ENCODE measurements at places on chromosomes 11 and 22.
A peak's percentile ranks its signal among the peaks of the same experiment; 100 is the strongest.

DNA sequence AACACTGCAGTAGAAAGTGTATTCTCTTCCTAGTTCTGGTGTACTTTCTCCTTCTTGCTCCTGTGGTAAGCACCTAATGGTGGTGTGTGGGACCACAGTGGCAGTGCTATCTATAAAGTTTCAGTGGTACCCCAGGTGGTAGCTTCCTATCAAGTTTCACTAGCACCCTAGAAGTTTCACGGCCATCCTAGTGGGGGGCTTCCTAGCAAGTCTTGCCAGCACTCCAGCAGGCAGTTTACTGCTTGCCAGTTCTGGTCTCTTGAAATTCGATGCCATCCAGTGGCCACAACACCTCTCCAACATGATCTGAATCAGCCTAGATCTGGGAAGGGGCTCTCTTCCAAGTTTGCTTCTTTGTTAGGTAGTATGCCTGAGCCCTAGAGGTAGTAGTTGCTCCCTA, 229.6 kb downstream of the SWAP70 start:
- no peak for DNase-seq

- no peak for DNase-seq
Observed at GRCh38 chr11:12675951-12676711, 1.9 kb downstream of the TEAD1 start.

GRCh38 chr11:15099267-15099666, 15.5 kb upstream of the INSC start:
- no peak for DNase-seq

DNA sequence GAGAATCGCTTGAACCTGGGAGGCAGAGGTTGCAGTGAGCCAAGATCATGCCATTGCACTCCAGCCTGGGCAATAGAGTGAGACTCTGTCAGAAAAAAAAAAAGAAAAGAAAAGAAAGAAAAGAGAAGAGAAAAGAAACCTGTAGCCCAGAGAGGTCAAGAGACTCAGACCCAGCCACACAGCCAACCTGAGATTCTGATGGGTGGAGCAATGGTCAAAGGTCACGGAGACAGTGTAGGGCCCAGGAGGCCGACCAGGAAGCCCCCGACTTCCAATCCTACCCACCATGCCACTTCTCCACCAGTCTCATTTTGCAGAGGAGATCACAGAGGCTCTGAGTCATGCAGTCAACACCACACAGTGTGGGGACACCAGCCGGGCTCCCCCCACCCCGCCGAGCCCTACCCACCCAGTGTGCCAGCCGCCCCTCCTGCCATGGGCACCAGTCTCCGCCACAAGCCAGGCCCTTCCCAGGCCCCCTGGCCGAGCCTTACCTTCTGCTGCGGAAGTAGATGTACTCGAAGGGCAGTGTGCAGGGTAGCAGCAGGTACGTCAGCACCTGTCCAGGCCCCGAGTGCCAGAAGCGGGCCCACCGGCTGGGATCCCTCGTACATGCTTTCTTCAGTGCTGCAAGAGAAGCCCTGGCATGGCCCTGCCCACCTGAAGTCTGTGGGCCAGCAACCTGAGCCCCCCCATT, 7.9 kb downstream of the PNPLA5 start:
- DNase-seq, result no peak

- no peak for DNase-seq
Observed at GRCh38 chr11:75766443-75767227, 1.9 kb upstream of the DGAT2 start.

DNA sequence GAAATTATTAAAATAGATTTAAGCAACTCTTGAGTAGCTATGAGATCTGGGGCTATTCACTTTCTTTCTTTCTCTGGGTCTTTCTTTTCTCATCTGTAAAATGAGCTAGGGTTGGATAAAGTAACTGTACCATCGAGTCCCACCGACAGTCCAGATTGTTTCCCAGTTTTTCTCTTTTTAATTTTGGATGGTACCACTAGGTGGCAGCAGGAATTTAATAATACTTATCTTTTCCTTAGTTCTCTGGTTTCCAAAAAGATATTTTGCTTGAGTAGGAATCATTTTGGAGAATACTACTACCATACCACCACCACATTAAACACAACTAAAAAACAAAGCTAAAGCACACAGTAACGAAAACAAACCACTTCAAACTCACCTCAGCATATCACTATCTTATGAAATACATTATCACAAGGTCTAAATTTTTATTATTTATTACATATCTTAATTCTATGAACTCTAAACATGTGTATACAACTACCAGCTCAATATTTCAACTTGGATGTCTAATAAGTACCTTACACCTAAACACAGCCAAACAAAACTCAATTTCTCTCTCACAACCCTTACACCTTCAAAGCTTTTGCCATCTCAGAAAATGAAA, 584.0 kb downstream of the KCNA4 start:
- no peak for DNase-seq

DNA sequence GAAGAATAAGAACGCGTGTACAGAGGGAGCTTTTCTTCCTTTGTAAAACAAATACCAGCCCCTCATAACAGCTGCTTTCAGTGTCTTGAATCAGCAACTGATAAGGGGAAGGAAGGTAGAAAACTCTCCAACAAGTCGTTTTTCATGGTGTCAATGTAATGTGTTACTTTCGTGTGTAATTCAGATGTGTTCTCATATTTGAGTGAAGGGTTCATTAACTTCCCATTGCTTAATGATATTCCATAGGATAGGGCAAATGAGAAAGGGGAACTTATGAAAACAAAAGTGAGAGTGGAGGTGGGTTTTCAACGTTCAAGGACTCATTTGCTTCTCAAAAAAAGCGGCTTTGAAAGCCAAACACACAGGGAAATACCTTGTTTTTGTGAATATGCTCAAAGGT, 452.1 kb downstream of the NTM start:
- no peak for DNase-seq

DNA sequence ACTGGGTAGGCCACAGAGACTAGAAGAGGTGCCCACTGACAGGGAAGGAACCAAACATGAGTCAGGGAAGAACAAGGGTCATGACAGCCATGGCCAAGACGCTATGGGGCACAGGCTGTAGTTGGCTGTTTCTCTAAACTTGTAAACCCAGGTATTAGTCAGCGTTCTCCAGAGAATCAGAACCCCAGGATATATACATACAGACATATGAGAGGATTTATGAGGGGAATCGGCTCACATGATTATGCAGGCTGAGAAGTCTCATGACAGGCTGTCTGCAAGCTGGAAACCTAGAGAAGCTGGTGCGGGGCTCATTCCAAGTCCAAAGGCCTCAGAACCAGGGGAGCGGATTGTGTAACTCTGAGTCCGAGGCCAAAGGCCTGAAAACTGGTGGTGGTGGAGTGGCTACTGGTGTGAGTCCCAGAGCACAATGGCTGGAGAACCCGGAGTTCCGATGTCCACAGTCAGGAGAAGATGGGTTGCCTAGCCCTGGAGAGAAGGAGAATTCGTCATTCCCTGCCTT, 29.7 kb upstream of the CD81 start:
- no peak for DNase-seq

DNA sequence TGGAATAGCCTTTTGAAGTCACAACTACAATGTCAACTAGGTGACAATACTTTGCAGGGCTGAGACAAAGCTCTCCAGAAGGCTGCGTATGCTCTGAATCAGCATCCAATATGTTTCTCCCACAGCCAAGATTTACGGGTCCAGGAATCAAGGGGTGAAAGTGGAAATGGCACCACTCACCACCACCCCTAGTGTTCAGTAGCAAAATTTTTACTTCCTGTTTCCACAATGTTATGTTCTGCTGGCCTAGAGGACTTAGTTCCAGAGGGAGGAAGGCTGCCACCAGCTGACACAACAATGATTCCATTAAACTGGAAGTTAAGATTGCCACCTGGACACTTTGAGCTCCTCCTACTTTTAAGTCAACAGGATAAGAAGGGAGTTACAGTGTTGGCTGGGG, 68.5 kb upstream of the MPEG1 start:
- no peak for DNase-seq

DNA sequence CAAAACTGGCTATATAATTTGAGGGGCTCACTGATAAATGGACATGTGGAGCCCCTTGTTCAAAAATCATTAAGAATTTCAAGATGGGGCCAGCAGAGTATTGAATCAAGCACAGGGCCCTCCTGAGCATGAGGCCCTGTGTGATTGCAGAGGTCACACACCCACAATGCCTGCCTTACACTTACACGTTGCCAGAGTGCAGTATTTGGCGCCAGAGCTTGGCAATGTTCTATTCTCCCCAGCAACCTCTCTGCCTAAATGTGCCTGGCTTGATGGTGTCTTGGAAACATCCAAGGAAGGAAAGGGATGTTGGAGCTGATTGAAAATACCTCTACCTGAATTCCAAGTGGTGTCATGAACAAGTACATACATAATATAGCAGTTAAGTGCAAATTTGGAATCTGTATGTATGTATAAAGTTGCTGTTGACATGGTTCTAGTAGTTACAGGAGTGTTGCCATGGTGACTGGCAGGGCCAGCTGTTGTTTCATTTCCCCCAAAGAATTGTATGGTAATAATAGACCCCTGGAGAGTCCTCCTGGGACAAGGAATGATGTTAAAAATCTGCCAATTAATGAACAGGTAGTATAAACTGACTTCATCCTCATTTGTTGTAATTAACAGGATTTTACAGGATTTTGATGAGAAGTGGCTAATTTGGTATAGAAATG, 205.7 kb upstream of the NAV2 start:
- no peak for DNase-seq

- DNase-seq, result no peak
Observed at GRCh38 chr11:33376331-33377310, 119.4 kb downstream of the HIPK3 start.

- no peak for DNase-seq
Observed at GRCh38 chr22:36921309-36922104, 8.1 kb downstream of the CSF2RB start.

DNA sequence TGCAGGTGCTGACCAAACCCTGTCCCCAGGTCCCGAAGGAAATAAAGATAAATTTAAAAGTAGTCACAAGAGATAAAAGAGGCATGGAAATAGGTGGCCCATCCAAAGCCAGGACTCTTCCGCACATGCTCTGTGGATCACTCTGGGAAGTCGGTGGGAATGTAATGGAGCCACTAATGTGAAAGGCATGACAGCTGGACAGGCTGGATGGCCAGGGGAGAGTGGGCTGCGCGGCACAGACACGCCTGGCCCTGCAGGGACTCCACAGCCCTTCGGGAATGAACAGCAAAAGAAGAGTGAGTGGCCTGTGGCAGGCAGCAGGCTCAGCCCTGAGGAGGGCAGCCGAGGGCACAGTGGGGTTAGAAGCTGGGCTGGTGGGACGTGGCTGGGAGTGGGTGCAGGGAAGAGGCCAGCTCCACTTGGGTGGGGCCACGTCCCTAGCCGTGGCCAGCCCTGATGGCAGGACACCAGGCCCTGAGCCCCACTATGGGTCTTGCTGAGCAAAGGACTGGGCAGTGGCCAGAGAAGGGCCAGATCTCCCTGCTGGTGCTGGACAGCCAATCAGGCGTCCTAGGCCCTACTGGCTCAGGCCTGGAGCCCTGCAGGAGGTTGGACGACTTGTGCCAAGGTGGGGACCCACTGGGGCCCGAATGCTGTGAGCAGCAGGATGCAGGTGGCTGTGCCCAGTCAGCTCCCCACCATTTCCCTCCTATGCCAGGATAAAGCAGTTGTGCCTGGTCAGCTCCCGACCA, 31.3 kb upstream of the GNB1L start:
- no peak for DNase-seq

- no peak for DNase-seq
Observed at GRCh38 chr11:19380375-19380774, 139.6 kb upstream of the E2F8 start.

GRCh38 chr11:110185121-110185591, 92.0 kb downstream of the ZC3H12C start:
- DNase-seq, result no peak

DNA sequence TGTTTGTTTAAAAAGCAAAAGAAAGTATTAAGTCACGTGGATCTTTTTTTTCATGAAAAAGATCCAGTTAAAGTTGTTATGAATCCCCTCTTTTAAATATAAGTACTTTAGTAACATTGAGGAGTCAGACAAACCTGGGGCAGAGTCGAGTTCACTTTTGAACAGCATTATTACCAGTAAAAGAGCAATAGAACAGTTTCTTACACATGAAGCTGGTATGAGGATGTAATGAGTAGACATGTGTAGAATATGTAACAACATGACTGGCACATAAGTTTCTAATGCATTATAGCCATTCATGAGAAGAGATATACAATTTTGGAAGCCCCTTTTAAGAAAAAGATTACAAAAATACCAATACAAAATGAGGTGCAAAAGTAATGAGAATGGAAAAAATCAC, 7.6 kb upstream of the MUC15 start:
- no peak for DNase-seq

DNA sequence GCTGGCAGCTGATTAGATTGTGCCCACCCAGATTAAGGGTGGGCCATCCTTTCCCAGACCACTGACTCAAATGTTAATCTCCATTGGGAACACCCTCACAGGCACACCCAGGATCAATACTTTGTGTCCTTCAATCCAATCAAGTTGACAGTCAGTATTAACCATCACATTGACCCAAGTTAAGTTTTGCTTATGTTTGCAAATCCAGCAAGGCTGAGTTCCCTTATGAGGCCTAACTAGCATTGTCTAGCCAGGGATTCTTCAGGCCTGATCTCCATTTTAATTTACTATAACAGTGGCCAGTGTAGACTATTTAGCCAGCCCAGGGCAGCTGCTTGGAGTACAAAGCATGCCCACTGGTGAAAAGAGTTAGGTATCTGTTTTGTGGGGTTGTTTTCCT, 2.3 kb upstream of the KCTD14 start:
- DNase-seq, result no peak

GRCh38 chr22:19463491-19464469, 15.2 kb downstream of the UFD1 start:
- peak; percentile 58 for DNase-seq

DNA sequence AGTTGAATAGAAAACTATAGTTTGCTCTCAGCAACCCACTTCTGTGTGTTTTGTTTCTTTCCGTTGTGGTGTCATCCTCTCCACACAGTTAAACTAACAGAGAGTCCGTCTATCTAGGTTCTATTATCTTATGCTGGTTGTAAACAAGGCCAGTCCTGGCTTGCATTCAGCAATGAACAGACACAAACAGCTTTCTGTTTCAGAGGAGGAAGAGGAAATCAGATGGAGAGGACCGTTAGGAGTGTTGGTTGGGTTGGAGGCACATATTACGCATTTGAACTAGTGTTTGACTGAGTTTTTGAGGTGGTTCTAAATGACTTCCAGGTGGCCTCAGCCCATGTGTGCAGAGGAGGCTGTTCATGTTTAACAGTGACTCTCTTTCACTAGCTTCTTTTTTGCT, 129.5 kb upstream of the SORL1-AS1 start:
- DNase-seq, result no peak

DNA sequence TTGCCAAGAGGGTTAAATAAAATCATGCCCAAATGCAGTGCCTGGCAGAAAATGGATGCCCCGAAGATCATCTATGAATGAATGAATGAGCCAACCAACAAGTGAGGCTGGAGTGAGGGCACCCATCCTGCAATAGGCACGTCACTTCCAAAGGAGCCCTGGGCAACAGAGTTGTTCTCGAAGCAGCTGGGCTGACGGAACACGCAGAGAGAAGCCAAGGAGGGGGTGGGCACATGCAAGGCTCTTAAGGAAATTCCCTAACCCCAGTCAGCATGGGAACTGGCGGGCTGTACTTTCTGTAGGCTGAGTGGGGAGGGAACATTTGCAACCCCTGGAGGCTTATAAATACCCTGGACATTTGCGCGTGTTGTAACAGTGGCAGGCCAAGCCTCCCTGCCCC, 11.6 kb upstream of the CHADL start:
- no peak for DNase-seq
